Head of caudate nucleus (tissue), 42 donors: ENCODE measurements at places on chromosomes 4 and X.
A peak's percentile ranks its signal among the peaks of the same experiment; 100 is the strongest.

DNA sequence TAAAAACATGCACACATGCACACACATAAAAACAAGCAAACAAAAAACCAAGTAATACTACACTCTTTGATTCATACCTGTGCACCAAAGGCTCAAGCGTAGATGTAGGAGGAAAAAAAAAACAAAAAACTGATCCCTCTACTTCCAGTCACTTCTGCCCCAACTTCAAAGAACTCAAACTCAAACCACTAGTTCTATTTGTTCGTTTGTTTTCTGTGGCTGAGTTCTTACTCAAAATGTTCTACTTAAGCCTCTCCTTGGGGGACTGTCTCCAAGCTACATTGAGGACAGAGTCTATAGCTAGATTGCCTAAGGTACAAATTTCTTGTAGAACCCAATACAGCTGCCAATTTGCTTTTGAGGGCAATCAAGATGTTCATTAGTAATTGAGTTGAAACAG is 171.0 kb upstream of the ATOH1 start:
- DNase-seq = no peak

GRCh38 chr4:101400096-101400495 is 52.8 kb upstream of the PPP3CA start:
- DNase-seq = no peak

DNA sequence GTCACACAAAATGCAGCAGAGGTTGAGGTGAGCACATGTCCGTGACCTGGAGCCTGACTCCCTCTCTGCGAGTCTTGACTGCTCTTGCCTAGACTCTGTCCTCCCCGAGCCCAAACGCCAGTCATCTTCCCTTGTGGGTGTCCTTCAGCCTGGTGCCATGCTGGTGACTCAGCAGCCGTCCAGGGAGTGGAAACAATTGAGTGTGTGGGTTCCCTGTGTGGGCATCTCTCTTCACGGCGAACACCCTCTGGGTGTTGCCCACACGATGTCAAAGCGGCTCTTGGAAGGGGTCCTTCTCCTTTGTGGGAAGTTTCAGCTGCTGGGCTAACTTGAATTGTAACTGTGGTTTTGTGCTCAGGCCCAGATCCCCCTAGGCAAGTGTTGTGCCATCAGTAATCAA is 17.5 kb upstream of the MSANTD1 start:
- no peak for DNase-seq

GRCh38 chr4:137909529-137910309 is 332.4 kb downstream of the SLC7A11 start:
- DNase-seq = peak; percentile 13

- no peak for DNase-seq
Observed at GRCh38 chr4:8582436-8582835, 2.2 kb downstream of the GPR78 start.

DNA sequence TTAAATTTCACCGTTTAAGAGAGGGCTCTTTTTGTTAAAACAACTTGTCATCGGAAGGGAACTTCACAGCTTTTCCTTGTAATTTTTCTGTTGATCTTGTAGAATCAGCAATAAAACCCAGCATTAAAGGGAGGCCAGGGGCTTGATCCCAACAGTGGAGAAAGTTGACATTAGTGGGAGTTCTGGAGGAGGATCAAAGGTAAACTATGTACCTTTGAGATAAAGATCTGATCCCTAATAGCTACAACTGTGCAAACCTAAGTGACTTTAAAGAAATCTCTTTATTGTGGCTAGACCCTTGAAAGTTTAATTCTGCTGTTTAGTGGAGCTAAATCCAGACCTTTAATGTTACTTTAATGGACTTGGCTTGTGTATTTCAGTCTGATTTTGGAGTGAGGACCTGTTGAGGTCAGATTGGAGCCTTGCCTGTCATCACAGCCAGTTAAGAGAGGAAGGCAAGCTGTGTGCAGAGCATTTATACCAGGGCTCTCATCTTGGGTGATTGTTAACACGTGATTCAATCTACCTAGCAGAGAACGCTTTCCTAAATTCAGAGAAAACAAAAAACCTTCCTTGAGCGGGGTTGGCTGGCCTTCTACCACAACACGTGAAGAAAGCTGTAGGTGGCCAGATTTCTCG is 1.7 kb downstream of the DOCK11 start:
- no peak for DNase-seq

DNA sequence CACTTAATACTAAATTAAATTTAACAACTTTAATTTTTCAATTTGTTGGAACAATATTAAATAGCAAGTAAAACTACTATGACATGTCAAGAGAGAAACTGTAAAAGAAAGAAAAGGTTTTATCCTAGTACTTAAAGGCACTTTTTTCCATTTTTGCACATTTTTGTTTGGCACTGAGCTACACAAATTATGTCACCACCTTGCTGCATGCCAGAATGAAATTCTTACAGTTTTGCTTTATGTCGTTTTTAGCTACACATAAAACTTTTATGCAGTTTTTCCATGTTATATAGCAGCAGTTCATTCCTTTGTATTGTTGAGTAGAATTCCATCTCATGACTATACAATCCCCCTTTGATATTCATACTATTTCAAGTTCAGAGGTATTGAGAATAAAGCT is 99.1 kb upstream of the RXFP1 start:
- DNase-seq = no peak
